Brain pericyte (primary cell): ENCODE measurements at places on chromosomes 12 and 14.

GRCh38 chr14:89201645-89202044, 215.4 kb downstream of the FOXN3 start:
- DNase-seq, result no peak

DNA sequence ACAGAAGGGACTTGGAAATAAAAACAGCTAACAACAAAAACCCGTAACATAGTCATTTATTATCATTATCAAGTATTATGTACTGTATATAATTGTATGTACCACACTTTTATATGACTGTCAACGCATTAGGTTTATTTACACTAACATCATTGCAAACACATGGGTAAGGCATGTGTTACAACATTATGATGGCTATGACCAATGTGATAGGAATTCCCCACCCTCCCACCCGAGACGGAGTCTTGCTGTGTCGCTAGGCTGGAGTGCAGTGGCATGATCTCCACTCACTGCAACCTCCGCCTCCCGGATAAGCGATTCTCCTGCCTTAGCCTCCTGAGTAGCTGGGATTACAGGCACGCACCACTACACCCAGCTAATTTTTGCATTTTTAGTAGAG, 82.6 kb downstream of the ERC1 start:
- no peak for DNase-seq

DNA sequence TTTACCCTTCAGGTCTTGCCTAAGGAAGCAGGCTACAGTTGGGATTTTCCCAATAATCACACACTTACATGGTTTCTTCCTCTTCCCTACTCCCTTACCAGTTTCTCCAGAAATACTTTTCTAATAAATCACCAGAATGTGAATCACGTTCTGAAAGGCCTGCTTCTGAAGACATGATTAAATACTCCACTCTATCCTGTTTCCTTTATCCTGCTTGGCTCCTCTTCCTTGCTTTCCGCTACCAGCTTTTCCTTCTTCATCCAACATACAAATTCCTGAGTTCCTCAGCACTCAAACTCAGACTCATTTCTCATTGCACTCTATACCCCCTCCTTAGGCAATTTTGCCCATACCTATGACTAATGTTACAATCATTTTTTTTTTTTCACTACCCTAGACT, 118.3 kb downstream of the MGAT4C start:
- no peak for DNase-seq

DNA sequence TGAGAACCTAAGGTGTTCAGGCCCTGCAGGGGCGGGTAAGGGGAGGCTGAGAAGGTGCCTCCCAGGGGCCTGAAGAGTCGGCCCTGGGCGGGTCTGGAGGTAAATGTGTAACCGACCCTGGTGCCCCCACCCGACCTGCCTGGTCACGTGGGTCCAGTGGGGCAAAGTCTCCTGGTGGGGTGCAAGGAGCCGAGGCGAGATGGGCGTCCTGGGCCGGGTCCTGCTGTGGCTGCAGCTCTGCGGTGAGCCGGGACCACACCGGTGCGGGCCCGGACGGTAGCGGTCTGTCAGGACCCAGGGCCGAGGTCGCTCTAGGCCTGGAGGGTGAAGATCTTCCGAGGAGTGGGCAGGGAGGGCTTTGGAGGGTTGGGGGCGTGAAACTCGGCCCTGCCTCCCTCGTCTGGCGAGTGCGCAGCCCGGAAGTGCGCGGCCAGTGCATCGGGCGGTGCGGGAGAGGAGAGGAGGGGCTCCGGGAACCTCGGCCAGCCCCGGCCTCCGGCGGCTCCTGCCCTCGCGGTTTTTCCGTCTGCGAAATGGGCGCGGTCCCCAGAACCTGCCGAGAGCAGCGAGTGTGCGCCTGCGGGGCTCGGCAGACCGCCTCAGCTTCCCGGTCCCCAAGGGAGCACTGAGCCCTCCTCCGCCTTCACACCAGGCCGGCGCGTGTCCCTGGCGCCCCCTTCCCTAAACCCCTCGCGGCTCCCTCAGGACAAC, at the start of gene AMN:
Gene AMN (plus strand): TSS at position 174 of the 711 bp plus-strand sequence. CDS start 26 bp downstream, at position 200.
- no peak for DNase-seq

GRCh38 chr12:42141981-42142606, 2.6 kb downstream of the GXYLT1 start:
- DNase-seq, result no peak

GRCh38 chr14:34135492-34135891, 184.6 kb upstream of the EGLN3 start:
- no peak for DNase-seq

DNA sequence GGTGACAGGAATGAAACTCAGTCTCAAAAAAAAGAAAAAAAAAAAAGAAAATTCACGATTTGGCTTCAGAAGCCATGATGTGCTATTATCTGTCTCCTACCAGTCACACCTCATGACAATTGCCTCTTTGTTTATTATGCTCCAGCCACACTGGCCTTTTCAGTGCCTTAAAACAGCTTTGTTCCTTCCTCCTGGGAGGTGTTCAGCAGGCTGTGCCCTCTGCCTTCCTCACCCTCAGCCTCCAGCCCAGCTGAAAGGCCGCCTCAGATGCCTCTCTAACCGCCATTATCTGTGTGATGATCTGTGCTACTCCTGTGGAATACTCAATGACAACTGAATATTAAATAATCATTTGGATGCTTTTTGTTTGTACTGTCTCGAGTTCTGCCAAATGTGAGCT, 8.6 kb upstream of the ARPC3 start:
- no peak for DNase-seq

GRCh38 chr12:113299619-113300237, 35.2 kb downstream of the SLC8B1 start:
- DNase-seq, result no peak

- no peak for DNase-seq
These were observed 88.3 kb downstream of the OTOGL start for GRCh38 chr12:80187660-80188090.

DNA sequence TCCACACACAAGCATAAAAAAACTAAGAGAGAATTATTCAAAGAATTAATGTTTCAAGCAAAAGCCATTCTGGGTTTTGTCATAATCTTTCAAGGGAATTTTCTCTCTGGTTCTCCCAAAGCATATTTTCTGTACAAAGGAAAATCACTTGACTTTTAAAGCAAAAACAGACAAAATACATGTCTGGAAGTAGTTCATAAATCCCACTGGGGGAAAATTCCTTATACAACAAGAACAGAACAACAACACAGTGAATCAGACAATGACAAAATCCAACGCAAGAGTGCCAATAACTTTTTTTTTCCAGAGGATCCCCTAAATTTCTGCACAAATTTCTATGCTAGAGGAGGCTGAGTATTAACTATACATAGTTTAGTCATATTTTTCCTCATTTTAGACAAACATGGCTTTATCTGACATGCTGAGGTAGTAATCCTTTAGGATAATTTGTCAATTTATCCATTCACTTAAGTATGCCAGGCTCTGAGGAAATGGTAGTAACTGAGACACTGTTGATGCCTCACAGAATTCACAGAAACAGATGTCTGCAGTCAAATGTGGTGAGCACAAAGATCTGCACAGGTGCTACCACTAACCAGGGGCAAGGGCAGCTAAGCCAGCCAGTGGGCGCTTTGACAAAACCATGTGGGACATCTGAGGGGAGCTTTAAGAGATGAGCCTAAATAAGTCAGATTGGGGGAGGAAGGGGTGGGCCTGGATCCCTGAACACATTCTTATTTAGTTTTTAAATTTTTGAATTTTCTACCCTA, 38.0 kb downstream of the GRIP1 start:
- DNase-seq, result no peak

DNA sequence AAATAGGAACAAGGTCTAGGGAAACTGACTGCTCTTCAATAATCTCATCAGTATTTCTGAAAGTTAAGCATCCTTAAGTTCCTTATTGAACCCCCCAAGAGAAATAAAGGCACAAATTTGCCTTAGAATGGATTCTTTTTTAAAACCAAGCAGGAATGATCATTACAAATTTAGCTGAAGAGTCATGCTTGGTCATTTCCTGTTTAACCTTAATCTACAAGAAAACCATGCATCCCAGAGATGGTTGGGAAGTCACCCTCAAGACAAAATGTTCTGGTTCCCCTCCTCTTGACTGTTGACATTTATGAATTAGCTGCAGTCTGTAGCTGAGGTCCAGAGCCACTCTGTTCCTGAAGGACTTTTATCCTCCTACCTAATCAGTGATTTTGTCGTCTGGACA, 291.8 kb upstream of the G2E3 start:
- DNase-seq, result no peak

DNA sequence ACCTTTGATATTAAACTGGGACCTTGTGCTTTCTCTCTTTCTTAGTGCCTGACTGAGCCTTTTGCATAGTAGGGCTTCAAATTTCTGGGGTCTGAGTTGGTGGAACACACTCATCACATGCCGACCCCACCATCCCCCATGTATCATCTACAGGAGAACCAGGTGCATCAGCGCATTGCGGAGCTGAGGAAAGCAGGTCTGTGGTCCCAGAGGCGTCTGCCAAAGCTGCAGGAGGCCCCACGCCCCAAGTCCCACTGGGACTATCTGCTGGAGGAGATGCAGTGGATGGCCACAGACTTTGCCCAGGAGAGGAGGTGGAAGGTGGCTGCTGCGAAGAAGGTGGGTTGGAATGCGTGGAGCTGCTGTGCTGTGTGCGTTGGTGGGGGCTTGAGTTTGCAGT, 37.8 kb downstream of the EP400 start:
- no peak for DNase-seq

DNA sequence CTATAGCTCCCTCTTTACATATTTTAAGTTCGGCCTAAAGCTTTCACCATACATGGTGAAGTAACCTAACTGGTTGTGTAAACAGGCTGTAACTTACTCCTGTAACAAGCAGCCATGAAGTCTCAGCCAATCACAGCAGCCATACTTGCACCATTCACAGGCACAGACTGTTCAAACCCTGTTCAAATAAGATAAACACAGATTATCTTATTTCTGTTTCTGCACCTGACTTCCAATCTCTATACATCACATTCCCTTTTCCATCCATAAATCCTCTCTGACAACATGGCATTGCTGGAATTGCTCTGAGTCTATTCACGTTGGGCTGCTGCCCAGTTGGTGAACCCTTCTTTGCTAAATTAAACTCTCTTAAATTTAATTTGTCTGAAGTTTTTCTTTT, 34.5 kb upstream of the ARID2 start:
- DNase-seq, result no peak

GRCh38 chr14:54935958-54936357, 33.3 kb upstream of the GCH1 start:
- no peak for DNase-seq

GRCh38 chr12:10652192-10652591, 21.7 kb downstream of the STYK1 start:
- no peak for DNase-seq

DNA sequence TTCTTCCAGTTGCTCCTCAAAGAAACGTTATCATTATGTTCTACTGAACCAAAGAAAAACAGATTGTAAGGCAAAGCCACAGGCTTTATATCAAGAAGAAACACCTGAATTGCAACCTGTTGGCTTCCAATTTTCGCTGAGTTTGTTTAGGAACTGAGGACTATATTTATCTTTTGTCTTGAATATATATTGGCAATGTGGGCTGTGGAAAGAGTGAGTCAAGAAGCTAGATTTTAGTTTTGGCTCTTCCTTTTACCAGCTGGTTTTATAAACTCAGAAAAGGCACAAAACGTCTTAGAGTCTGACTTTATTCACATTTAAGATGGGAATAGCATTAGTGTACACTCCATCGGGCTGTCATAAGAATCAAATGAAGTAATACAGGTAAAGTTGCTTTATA, 10.4 kb upstream of the PTHLH start:
- no peak for DNase-seq

DNA sequence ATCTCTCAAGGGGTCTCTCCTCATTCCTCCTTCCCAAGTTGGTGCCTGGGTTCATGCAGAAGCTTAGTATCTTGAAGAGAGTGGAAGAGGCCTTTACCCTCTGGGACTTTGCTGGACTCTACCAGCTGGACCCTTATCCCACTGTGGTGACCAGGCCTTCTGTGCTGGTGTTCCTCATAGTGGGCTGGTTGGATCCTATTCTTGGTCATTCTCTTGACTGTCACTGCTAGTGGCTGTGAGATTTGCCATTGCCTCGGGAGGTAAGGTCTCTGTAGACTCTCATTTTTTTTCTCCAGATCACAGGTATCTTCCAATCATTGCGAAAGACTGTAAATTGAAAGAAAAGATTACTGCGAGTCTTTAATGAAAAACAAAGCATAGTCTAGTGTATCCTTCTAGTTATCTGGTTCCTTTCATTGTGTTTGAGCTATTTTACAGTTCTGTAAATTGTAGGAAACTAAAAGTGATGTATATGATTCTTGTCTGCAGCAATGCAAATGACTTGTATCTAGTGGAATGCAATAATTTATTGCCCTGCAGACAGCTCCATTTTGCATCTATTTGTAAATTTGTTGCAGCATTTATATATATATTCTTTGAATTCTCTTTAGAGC, 217.9 kb downstream of the AEBP2 start:
- DNase-seq, result no peak

GRCh38 chr14:41355866-41356265, 250.8 kb upstream of the LRFN5 start:
- DNase-seq, result no peak

- DNase-seq, result no peak
These were observed 328.7 kb downstream of the RAD51B start for GRCh38 chr14:68148276-68148675.

DNA sequence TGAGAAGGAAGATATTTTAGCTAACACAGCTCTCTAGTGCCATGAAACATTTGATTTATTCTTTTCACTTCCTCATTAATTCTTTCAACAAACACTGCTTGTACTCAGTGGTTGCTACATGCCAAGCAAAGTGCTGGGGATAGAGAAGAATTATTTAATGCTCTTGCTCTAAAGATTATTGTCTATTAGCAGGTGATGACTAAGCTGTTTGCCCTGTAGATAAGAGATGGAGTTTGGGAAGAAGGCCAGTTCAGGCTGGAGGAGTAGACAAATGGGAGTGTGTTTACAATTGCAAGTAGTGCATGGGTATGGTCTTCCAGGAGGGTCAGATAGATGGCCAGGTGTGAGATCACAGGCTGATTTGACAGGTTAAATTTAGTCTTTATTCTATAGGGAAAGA, 99.8 kb upstream of the SEL1L start:
- DNase-seq, result no peak

GRCh38 chr12:94721173-94721572, 70.8 kb upstream of the TMCC3 start:
- no peak for DNase-seq

DNA sequence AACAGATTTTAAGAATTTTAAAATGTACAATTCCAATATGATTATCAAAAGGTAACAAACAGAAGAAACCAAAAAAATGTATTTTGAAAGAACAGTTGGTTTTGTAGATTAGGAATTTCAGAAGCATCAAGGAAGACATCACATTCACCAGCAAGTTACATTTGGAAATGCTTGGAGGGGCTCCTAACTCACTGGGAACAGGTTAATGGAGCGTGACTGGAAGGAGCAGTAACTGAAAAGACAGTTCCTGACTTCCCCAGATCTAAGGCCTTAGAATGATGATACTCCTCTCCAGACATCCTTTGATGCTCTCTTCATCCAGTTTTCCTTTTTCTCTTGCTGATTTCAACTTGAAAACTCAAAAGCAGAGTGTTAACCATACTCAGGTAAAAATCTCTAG, 220.0 kb upstream of the EGLN3 start:
- DNase-seq, result no peak

- DNase-seq, result no peak
These were observed 50.7 kb downstream of the ACSM4 start for GRCh38 chr12:7354529-7354928.

- DNase-seq, result no peak
These were observed 15.7 kb downstream of the ANO6 start for GRCh38 chr12:45231515-45232145.

GRCh38 chr14:27049701-27050100, 451.9 kb upstream of the NOVA1 start:
- no peak for DNase-seq

- no peak for DNase-seq
These were observed 129.9 kb downstream of the CRACR2A start for GRCh38 chr12:3622822-3623690.
